Stimulated activated CD4-positive, alpha-beta T cell treated with anti-CD3 and anti-CD28 coated beads, Interleukin-1b, Interleukin-23, amount 100 ng/mL, for 1 hour (primary cell): ENCODE measurements at places on chromosomes 2 and 18.

DNA sequence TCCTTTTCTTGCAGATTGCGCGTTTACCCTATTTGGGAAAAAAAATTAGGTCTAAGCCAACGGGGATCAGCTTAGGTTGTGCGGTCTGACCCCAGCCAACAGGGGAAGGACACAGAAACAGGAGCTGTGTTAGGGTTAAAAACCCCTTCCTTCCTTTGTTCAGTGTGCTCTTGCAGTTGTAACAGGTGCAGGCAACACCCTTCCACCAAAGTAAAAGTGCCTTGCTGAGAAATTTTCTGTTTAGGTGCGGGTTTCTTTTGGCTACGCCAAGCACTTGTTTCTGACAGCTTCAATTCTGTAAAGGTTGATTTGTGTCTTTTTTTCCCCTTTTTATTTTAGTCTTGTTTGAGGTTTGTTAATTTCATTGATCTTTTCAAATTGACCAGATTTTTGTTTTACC is 92.5 kb downstream of the PTPN4 start:
- DNase-seq, result no peak

GRCh38 chr2:63698786-63699548 is 110.2 kb downstream of the MDH1 start:
- no peak for DNase-seq

- DNase-seq, result no peak
Measured at GRCh38 chr2:19872302-19872701, 29.5 kb downstream of the TTC32 start.

- no peak for DNase-seq
Measured at GRCh38 chr18:70338890-70339289, 50.0 kb downstream of the SOCS6 start.

GRCh38 chr2:163505281-163505680 is 230.5 kb downstream of the FIGN start:
- DNase-seq, result no peak

DNA sequence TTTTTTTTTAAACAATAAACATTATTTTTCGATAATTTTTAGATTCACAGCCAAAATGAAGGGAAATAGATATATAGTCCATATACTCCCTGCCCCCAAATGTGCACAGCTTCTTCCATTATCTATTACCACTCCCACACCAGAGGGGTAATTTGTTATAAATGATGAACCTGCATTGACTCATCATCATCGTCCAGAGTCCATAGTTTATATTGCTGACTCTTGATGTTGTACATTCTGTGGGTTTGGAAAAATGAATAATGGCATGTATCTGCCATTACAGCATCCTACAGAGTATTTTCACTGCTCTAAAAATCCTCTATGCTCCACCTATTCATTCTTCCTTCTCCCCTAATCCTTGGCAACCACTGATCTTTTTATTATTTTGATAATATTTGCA is 121.5 kb downstream of the LTBP1 start:
- DNase-seq, result no peak

GRCh38 chr2:151976945-151977353 is 121.9 kb downstream of the CACNB4 start:
- no peak for DNase-seq

DNA sequence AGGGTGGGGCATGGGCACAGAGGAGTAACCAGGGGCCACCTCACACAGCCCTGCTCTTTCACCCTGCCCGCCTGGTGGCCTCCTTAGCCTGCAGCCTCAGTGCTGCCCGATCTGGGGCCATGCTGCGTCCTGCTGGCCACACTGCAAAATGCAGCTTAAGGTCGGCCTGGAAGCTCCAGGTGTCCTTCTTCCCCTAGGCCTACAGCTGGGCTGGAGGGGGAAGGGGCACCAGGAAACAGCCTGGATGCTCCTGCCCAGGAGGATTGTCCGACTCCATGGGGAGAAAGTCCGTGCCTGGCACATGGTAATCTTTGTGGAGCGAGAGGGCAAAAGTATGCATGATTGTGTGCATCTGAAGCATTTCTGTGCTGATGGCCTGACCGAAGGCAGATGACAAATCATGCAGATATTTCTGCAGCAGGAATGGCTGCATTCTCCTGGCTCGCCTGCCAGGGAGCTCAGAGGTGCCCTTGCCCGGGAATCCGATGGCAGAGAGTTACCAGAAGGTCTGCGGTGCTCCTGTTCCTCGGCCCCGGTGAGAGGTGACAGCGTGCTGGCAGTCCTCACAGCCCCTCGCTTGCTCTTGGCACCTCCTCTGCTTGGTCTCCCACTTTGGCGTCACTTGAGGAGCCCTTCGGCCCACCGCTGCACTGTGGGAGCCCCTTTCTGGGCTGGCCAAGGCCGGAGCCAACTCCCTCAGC is 12.8 kb upstream of the ALPP start:
- DNase-seq, result no peak

DNA sequence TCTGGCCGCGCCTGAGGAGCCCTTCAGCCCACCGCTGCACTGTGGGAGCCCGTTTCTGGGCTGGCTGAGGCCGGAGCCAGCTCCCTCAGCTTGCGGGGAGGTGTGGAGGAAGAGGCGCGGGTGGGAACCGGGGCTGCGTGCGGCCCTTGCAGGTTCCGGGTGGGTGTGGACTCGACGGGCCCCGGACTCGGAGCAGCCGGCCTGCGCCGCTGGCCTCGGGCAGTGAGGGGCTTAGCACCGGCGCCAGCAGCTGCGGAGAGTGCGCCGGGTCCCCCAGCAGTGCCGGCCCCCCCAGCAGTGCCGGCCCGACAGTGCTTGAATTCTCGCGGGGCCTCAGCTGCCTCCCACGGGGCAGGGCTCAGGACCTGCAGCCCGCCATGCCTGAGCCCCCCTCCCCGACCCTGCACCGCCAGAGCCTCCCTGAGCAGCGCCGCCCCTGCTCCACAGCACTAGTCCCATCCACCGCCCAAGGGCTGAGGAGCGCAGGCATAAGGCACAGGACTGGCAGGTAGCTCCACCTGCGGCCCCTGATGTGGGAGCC is 534.2 kb downstream of the ZNF804A start:
- DNase-seq, result no peak

GRCh38 chr2:61750624-61751023 is 103.2 kb downstream of the FAM161A start:
- DNase-seq, result no peak
